Activated CD4-positive, alpha-beta memory T cell treated with anti-CD3 and anti-CD28 coated beads for 36 hours (primary cell): ENCODE measurements at places on chromosomes 12 and 14.
A peak's percentile ranks its signal among the peaks of the same experiment; 100 is the strongest.

DNA sequence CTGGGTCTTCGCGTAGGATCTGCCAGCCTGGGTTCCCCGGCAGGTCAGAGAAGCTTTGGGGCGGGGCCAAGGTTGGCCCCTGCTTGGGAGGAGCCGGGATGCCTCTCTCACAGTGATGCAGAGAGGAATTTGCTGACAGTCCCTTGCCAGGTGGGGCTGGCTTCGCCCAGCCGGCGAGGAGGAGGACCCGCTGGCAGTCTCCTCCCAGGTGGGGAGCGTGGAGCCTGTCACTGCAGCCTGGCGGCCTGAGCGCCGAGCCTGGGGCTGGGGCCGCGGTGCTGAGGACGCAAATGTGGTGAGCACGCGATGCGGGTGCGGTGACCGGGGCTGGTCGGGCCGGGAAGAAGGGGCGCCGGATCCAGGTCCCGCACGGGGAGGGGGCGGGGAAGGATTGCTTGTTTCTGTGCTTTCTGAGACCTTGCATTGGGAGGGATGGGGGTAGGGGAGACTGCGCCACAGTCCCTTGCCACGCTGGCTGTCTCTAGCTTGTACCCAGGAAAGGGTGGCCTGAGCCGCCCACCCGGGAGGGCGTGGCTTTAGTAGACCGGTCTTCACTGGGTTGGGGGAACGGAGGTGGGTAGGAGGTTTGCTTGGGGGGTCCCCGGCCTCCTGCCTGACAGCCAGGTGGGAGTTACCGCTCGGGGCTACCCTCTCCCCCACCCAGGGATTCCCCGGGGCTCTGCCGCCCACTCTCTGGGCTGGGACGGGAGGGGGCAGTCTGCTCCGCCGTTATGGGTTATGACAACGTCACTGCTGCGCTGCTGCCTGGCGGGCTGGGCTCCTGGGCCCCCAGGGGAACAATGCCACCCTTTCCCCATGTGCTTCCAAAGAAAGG is at the start of gene TMEM63C:
Gene TMEM63C (plus strand): TSS at position 196 of the 835 bp plus-strand sequence. CDS start 37,016 bp downstream, outside the sequence.
- peak; percentile 80 for DNase-seq

DNA sequence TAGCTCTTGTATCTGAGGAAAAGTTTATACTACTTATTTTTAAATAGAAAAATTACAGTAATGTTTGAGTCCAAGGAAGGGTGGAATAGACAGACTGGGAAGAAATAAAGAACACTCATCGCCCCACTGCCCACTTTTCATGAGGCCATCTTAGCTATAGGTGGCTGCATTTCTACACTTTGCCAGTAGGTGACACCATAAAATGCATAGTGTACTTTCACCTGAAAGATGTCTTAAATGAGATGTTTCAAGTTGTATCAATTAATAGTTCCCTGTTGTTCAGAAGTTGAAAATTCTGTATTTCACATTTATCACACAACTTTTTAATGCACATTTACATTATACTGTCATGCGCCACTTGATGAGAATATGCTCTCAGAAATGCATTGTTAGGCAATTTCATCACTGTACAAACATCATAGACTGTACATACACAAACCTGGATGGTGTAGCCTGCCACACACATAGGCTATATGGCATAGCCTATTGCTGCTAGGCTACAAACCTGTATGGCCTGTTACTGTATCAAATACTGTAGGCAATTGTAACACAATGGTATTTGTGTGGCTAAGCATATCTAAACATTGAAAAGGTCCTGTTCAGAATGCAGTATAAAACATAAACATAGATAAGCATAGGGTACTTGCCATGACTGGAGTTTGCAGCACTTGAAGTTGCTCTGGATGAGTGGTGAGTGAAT is 27.6 kb downstream of the PMCH start:
- DNase-seq: no peak

DNA sequence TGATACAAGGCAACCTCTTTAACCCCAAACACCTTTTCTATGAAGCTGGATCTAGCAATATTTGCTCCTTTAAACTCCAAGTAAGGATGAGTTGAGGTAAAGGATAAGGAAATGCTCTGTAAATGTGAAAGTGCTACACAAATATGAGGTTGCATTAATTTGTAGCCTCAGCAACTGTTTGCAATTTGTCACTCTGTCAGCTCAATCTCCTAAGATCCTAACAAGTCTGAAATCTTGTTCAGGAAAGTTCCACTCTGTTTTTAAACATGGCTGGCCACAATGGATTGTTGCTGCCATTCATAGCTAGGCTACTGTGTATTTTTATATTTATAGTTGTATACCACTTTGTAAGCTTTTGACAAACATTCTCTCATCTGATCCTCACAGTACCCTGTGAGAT is 51.3 kb downstream of the SCN8A start:
- DNase-seq: no peak

DNA sequence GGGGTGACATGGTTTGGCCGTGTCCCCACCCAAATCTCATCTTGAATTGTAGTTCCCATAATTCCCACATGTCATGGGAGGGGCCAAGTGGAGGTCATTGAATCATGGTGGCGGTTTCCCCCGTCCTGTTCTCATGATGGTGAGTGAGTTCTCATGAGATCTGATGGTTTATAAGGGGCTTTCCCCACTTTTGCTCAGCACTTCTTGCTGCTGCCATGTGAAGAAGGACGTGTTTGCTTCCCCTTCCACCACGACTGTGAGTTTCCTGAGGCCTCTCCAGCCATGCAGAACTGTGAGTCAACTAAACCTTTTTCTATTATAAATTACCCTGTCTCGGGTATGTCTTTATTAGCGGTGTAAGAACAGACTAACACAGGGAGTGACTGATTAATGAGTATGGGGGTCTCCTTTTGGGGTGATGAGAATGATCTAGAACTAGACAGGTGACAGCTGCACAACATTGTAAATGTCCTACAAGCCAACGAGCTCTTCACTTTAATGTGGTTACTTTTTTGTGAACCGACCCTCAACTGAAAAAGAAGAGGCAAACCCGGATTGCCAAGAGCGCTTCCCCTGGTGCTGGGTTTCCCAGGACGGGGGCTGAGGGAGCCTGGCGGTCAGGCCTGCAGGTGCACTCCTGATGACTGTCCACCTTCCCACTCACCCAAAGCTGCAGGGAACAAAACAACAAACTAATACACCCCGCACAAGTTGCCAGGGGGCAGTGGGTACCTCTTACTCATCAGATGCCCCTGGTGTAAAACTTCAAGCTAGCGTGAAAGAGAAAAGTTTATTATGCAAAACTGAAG is 90.1 kb downstream of the NCOR2 start:
- DNase-seq: no peak

GRCh38 chr14:31927348-31927832 is 149.7 kb upstream of the ARHGAP5 start:
- DNase-seq: peak; percentile 57

DNA sequence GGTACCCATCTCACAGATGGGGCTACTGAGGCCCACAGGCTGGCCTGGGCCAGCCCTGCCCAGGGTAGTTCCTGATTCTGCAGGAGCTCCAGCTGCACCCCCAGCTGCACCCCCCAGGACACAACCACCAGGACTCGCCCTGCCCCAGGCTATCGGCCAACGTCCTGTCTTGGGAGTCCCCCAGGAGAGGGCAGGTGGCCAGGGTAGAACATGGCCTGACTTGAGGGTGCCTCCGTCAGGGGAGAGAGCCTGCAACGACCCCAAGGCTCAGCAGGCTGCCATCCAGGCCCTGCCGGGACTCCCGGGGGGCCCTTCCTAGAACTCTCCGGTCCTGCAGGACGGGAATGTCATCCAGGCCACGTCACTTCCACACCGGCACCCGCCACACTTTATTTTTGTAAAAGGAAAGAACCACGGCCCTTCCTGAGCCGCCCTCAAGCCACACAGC is 15.8 kb downstream of the JAG2 start:
- no peak for DNase-seq

DNA sequence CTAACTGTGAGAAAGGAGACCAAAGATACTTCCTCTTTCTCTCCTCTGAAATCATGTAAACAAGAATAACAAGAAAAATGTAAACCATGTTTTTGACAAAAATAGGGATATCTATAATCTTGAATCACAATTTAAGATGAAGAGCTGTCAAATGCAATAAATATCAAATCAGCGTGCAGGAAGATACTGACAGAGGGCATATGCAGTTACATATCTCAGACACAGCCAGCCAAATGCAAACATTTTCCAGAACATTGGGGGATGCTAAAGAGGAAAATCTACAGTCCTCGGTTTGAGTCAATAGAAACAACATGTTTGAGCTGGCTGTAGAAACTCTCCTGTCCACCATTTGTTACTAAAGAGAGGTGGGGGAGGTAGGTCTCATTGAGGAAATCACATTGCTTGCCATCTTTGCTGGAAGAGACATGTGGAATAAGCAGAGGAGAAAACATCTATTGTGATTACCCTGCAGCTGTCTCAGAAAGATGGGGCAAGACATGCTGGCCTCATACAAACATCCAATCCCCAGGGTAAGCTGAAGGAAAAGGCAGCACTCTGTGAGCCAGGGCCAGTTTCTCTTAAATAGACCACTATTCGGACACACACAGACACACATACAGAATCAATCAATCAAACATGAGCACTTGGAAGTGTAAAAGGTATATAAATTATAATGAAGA is 43.5 kb downstream of the CNTN1 start:
- no peak for DNase-seq

- peak; percentile 36 for DNase-seq
Measured at GRCh38 chr12:24767016-24767415, 181.9 kb downstream of the BCAT1 start.

DNA sequence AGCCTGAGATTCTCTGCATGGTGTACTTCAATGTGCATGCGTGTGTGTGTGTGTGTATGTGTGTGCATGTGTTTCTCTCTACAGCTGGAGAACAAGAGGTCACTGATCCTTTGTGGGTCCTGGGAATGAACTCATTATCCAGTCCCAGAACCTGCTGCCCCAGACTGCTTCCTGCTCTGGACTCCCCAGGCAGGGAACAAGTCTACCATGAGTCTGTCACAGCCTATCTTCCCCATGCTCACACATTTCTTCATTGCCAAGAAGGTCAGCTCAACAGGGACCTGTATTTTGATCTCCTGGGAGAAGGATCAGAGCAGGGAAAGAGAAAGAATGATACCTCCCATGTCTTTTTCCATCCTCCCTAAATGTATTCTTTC is 2.9 kb upstream of the AGAP2 start:
- DNase-seq: no peak

- DNase-seq: no peak
Measured at GRCh38 chr12:18919871-18920511, 182.1 kb downstream of the CAPZA3 start.

DNA sequence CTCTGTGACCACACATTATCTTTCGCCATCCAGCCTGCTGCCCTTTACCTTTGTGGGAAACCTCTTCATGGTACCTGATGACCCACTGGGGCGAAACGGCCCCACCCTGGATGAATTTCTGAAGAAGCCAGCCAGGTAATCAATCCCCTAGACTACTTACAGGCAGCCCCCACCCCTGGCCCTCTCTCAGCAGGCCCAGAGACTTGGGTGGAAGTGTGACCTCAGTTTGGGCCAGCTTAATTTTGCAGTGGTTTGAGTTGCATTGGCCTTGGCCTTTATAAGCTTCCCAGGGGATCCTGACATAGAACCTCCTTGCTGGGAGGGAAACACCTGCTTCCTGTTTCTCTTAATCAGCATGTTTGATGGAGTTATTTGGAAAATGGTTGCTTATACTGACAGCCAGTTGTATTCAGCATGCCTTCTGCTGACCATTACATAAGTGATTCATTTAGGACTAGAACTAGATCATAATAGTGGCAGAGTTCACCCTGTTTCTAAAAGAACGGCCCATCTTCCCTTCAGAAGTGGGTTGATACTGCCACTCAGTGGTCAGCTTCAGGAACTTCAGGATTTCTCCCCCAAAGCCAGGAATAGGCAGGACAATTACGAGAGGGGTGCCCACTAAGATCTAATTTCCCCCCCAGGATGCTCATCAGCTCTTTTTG is 6.1 kb downstream of the SDR39U1 start:
- peak; percentile 56 for DNase-seq

GRCh38 chr14:105201156-105201924 is 20.2 kb upstream of the NUDT14 start:
- DNase-seq: no peak

DNA sequence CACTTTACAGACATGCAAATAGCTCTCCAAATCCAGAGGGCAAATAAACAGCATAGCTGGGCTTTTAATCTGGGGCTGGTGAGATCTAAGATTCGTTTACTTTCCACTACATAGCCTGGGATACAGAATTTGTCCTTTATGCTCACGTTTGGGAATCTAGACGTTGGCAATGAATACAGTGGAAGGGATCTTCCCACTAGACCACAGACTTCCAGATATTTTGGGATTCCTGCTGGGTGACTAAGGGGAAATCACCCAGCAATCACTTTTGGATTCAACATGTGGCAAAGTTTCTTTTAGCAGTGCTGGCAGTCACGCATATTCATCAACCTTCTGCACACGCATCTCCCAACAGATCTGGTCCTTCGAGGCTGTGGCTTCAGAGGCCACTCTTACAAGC is 23.5 kb downstream of the APPL2 start:
- DNase-seq: no peak

GRCh38 chr12:56189099-56189917 is at the start of gene SMARCC2:
SMARCC2 (minus strand) TSS chr12:56189483; CDS start chr12:56189461, 22 bp downstream.
- DNase-seq: peak; percentile 92

DNA sequence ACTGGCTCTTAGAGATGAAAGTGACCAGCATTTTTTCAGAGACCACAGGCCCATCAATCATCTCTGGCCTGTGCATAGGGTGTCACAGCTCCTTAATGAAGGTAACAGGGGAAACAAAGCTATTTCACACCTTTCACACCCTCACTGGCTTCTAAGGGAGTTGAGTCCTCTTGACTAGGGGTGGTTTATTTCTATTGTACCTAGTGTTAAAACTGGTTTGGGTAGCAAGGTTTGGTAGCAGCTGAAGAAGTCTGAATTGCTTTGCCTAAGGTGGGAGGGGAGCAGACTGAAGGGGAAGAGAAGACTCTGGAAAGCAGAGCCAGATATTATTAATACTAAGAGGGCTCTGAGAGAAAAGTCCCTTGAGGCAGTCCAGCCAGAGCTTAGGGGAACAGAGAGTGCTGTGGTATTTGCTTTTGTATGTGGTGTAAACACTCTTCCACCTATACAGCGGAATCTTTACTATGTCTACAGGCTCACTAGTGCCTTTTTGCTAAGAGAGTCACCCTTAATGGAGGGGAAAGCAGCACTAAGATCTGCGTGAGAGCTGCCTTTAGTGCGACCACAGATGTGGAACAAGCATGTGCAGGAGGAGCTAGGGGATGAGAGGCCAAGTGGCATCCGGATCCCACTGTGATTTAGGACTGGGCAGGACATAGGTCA is 95.8 kb downstream of the STXBP6 start:
- DNase-seq: no peak

GRCh38 chr14:104879983-104880565 is 15.0 kb downstream of the CEP170B start:
- no peak for DNase-seq

DNA sequence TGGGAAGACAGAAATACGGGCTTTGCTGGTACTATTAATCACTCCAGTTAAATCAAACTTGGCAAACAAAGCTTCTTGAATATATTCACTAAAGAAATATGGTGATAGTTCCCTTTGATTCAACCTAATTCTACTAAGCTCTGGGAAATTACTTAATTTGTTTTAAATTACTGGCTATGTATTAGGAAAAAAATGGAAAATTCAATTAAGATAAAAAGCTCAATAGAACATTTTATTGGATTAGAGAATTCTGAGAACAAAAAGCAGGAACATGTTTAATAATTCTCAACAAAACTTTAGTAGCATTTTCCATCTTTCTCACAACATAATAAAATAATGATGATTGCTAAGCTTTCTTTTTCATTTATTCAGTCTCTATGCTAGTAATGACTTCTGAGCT is 30.2 kb downstream of the BDKRB1 start:
- no peak for DNase-seq

GRCh38 chr14:94998685-94999084 is 158.6 kb downstream of the DICER1 start:
- no peak for DNase-seq
